Adrenal gland (tissue), 19 donors: ENCODE measurements at places on chromosomes 3 and 15.

- H3K36me3 ChIP-seq: peaks cover 14% of the 10 kb centered on the region
- no peaks in the 10 kb centered on the region for H3K27me3 ChIP-seq
These were observed 11.0 kb downstream of the VILL start for GRCh38 chr3:38001456-38002081.

DNA sequence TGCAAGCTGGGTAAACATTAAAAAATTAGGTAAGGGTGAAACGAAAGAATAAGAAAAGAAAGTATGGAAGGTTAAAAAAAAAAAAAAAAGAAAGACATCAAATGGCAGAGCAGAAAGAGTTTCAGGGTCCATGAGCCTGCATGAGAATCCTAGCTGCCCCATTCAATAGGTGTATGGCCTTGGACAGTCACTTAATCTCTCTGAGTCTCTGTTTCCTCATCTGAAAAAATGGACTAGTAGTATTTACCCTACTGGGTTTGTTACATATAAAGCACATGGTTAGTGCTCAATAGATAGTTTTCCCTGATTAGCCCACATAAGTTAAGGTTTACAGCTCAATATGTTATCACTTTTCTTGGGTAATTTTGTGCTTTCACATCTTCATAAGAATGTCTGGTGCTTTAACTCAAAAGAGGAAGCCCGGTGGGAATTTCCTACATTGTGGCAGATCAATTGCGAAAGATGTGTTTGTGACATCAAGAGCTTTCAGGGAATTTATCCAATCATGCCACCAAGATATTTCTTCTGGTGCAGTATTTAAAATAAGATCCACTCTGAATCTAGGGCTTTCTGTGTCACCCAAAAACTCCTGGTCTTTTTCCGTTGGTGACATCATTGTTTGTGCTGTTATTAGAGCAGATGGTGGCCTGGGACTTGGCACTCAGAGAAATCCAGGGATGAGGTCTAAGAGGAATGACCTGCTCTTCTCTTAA, 57.2 kb upstream of the UBE2E1 start:
- H3K4me3 ChIP-seq: no peak overlapping the region
- H3K4me1 ChIP-seq: no peaks in the 10 kb centered on the region
- H3K36me3 ChIP-seq: no peaks in the 10 kb centered on the region
- DNase-seq: no peak
- H3K27me3 ChIP-seq: no peaks in the 10 kb centered on the region

- H3K27me3 ChIP-seq: no peaks in the 10 kb centered on the region
- DNase-seq: no peak
- no peak overlapping the region for H3K4me3 ChIP-seq
These were observed 138.4 kb upstream of the RARB start for GRCh38 chr3:25289663-25290062.

DNA sequence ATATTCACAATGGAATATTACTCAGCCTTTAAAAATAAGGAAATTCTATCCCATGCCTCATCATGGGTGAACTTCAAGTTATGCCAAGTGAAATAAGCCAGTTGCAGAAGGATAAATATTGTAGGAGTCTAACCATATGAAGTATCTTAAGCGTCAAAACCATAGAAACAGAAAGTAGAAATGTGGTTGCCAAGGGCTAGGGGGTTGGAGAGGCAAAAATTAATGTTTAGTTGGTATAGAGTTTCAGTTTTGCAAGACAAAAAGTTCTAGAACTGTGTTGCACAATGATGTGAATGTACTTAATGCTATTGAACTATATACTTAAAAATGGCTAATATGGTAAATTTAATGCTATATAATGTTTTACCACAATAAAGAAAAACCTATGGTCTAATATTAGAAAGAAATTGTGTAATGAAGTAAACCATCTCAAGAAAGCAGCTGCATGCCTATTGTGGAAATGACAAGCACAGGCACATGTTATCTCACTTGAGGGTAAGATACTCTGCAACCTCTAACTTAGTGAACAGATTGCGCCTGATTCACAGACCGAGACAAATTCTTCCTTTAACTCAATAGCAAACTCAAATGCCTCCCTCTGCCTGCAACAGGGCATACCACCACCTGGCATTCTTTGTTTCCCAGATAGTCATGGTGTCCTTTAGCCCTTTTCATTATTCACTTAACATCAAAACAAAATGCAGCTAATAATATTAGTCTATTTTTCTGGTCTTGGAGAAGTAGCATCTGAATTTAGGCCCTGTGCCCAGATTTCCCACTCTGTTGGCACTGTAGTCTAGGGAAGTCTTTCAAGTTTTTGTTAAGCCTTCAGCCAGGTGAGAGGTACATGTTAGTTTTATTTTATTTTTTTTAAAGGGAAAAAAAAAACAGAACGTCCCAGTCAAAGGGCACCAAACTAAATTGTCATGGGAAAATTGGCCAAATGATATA, 80.2 kb upstream of the ACP3 start:
- no peak for DNase-seq
- H3K4me3 ChIP-seq: no peak overlapping the region
- H3K27ac ChIP-seq: no peak overlapping the region
- no peaks in the 10 kb centered on the region for H3K4me1 ChIP-seq

GRCh38 chr3:109057616-109058015, 60.3 kb downstream of the MORC1 start:
- H3K27me3 ChIP-seq: no peaks in the 10 kb centered on the region
- no peaks in the 10 kb centered on the region for H3K36me3 ChIP-seq
- H3K27ac ChIP-seq: no peak overlapping the region
- no peaks in the 10 kb centered on the region for H3K4me1 ChIP-seq

DNA sequence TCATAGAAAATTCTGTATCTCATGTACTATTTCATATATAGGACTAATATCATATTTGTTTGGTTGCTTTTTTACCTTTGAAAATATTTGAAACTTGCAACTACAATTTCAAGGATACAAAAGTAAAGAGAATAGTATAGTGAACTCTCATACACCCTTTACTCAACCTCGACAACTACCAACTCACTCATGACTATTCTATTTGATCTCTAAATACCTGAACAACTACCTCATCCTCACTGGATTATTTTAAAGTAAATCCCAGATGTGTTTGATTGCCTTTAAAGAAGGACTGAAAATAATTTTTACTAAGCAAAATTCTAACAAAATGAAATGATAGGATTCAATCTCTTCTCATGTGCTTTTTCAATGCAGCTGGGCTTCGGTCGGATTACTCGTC, 12.1 kb downstream of the TMPRSS7 start:
- no peaks in the 10 kb centered on the region for H3K27me3 ChIP-seq
- H3K27ac ChIP-seq: no peak overlapping the region
- H3K36me3 ChIP-seq: no peaks in the 10 kb centered on the region
- DNase-seq: no peak
- H3K4me3 ChIP-seq: no peak overlapping the region

DNA sequence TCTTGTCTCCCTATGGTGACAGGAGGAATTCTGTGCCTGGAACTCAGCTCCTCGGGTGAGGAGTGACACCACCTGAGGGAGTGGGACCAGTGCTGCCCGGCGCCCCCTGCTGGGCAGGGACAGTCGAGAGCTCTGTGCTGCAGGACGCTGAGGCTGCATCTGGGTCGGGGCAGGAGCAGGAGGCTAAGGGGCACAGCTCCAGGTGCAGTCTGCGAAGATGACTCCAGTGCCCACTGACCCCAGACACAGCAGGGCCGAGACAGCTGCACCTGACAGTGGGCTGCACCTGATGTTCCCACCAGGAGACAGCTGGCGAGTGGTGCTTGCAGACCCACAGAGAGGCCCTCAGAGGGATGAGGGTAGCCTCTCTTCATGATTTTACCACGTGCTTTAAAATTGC, 152.9 kb downstream of the ATP10A start:
- H3K36me3 ChIP-seq: no peaks in the 10 kb centered on the region
- H3K27ac ChIP-seq: no peak overlapping the region
- H3K4me1 ChIP-seq: no peaks in the 10 kb centered on the region
- H3K4me3 ChIP-seq: no peak overlapping the region
- peak; percentile 68 for DNase-seq

DNA sequence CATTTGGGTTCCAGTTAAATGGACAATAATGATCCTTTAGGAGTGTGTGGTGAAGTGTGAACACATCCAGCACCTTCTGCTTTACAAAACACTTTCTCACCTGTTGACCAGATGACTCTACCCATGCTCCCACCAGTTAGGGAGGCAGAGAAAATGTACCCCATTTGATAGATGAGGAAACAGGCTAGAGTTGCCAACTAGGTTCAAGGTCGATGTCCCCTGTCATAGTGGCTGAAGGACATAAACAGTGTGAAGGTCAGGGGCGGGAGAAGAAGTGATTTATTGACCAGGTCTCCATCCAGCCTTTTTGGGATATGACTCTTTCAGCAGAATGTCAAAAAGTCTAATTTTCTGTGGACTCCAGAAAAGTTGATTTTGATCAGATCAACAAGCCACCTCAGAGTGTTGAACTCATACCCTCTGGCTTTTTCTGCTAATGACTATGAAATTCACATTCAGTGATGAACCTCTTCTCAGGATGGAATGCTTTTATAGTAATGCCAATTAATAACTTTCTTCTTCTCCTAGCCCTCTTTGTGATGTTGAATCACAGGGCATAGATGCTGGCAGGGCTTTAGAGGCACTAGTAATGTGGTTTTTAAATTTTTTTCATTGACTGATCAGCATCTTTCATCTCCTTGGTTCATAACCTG, 57.5 kb downstream of the CPN2 start:
- no peaks in the 10 kb centered on the region for H3K36me3 ChIP-seq
- H3K27me3 ChIP-seq: no peaks in the 10 kb centered on the region
- peak; percentile 24 for DNase-seq

DNA sequence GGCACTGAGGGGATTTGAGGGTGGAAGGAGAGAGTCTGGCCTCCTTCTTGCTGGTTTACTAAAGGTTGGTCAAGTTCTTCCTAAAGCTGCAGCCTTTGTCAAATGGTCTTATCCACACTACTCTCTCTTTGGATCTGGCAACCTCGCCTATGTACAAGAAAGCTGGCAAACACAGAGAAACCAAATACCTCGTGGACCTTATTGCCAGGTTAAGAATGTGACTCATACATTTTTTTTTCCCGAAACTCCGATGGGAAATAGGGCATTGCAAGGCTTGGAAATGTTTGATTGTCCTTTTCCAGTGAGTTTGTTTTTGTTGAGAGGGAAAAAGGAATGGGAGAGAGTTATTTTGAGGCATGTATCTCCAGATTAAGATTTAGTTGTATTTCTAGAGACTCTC, 13.9 kb downstream of the EOMES start:
- no peak overlapping the region for H3K27ac ChIP-seq
- no peak overlapping the region for H3K4me3 ChIP-seq
- no peaks in the 10 kb centered on the region for H3K36me3 ChIP-seq
- DNase-seq: no peak
- H3K27me3 ChIP-seq: no peaks in the 10 kb centered on the region

DNA sequence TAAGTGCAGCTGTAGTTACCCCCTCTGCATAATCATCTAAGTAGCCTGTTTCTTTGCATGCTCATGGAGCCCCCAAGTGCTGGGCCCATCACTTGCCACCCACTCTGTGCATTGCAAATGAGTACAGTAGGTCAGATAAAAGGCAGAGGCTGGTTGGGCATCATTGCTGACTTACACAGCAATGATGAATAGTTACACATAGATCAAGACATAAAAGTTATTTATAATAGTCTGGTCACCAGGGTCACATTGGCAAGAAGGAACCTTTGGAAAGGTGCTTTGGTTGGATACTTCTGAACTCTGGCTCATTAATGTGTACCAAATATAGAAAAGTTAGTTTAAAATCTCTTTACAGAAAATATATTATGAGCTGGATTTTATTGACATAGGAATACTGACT, 111.6 kb downstream of the MITF start:
- no peak for DNase-seq
- no peak overlapping the region for H3K27ac ChIP-seq
- H3K27me3 ChIP-seq: no peaks in the 10 kb centered on the region
- no peaks in the 10 kb centered on the region for H3K36me3 ChIP-seq
- no peak overlapping the region for H3K4me3 ChIP-seq
- H3K4me1 ChIP-seq: peaks cover 11% of the 10 kb centered on the region

DNA sequence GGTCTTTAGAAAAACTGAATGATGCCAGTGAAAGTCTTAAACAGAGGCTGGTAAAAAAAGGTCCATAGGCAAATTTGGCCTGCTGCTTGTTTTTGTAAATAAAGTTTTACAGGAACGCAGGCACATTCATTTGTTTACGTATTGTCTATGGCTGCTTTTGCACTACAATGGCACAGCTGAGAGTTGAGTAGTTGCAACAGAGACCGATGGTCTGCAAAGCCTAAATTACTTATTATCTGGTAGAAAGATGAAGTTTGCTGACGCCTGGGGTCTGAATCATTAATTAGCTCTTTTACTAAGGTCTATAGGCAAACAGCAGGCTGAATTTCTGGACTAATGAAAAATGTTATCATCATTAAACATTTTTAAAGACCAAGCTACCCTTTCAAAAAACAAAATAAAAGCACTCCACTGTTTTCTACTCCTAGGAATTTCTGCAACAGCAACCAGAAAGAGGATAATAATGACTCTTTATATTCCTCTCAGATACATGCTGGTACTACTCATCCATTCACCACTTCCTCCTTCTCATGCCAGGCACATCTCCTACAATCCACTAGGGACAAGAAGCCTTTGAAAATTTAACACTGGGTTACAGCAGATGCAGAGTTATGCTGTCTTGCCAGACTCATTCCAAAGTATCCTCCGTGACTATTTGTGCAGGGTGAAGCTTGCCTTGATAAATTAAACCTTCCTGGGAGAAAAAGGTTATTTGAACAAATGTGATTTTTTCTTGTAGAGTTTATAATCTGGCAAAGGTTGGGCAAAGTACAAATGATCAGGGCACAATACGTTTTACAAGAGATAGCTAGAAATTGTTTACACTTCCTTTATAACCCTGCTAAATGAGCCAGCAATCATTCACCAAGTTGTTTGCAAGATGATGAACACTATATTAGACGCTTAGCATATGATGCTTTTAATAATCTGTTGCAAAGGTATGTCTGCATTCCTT, 6.0 kb downstream of the GATM start:
- DNase-seq: no peak
- no peaks in the 10 kb centered on the region for H3K27me3 ChIP-seq
- H3K4me3 ChIP-seq: no peak overlapping the region
- peaks cover 23% of the 10 kb centered on the region for H3K4me1 ChIP-seq
- H3K36me3 ChIP-seq: no peaks in the 10 kb centered on the region
- H3K27ac ChIP-seq: no peak overlapping the region

- no peaks in the 10 kb centered on the region for H3K4me1 ChIP-seq
- no peaks in the 10 kb centered on the region for H3K27me3 ChIP-seq
- no peaks in the 10 kb centered on the region for H3K36me3 ChIP-seq
- no peak overlapping the region for H3K27ac ChIP-seq
- no peak overlapping the region for H3K4me3 ChIP-seq
These were observed 453.9 kb downstream of the SQOR start for GRCh38 chr15:46088486-46089445.
